ENCODE measurements at places on chromosomes 5 and 9.

GRCh38 chr9:128072144-128073021 lies 4.4 kb downstream of the SLC25A25 start:
- DNase-seq, result peak; percentile 85

DNA sequence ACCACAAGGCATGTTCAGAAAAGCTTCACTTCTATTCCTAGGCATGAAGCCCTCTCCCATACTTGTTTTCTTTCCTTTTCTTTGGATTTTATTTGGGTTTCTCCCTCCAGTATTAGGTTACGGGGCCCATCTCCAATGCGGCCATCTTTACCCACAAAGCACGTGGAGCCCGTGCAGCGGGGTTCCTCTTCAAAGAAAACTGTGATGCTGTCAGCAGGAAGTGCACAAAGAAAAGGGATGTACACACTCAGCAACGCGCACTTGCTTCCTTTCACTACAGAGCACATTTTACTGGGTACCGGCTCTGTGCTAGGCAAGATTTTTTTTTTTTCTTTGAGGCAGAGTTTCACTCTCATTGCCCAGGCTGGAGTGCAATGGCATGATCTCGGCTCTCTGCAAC lies 106.6 kb downstream of the COL23A1 start:
- no peak for DNase-seq

DNA sequence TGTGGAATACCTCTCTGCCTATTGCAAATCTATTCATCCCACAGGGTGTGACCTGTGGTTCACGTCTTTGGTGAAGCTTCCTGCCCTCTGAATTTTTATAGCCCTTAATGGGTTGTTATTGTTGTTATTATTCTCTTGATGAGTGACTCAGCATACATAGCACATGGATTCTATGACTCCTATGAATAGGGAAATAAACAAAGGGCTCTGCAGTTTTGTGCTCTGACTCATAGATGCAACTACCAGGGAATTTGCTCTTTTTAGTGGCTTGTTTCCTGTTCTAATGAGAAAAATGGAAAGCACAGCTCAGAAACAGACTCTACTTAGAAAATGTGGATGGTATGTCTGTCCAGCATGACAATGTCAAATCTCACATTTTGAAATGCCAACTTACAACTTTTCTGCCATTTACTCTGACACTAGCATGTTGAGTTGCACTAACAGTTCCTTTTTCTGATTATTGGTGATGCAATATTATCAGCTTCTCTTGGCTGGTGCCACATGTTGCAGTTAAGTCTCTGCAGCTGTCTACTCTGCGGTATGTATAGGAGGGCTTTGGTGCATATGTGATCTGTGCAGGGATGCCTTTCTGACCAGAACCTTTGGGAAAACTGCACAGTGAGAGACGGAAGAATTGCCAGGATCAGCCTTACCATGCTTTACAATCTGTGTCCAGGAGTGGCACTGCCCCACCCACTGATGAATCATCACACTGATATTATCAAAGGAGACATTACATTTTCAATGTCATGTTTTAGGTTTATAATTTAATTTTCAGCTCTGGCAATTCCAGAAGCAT lies 996.4 kb upstream of the WWC1 start:
- peak; percentile 86 for DNase-seq

DNA sequence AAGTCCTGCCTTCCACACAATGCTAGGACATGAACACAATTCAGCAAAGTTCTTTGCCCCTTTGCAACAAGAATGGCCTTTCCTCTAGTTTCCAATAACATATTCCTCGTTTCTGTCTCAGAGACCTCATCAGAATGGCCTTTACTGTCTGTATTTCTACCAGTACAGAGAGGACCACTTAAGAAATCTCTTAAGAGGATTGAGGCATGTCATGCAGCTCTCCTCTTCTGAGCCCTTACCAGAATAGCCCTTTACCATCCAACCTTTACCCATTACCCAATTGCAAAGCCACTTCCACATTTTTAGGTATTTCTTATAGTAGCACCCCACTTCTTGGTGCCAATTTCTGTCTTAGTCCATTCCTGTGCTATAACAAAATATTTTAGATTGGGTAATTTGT lies 20.3 kb downstream of the TNPO1 start:
- no peak for DNase-seq

All from GM23248 (cell line).